ENCODE measurements at places on chromosomes 13 and 19.

- DNase-seq, result no peak
Observed at GRCh38 chr13:98173431-98174152, 3.5 kb downstream of the RNF113B start.

- DNase-seq, result no peak
Observed at GRCh38 chr13:50162001-50162400, 146.8 kb downstream of the KCNRG start.

DNA sequence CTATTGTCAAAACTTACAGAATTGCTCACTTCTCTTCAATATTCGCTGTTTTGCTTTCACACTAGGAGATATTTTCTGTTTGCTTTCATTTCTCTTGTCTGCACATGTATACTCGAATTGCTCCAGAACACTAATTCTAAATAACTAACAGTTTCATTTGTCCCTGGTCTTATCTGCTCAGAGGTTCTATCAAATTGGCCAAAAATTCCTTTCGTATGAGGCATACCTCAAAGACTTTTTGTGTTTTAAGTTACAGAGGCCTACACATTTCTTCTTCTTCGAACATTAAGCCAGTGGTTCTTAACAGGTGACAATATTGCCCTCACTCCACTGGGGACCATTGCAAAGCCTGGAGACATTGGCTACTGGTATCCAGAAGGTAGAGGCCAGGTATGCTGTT lies 1314.6 kb downstream of the EFNB2 start:
- DNase-seq, result no peak

GRCh38 chr13:95050800-95051615 lies 250.2 kb downstream of the ABCC4 start:
- no peak for DNase-seq

DNA sequence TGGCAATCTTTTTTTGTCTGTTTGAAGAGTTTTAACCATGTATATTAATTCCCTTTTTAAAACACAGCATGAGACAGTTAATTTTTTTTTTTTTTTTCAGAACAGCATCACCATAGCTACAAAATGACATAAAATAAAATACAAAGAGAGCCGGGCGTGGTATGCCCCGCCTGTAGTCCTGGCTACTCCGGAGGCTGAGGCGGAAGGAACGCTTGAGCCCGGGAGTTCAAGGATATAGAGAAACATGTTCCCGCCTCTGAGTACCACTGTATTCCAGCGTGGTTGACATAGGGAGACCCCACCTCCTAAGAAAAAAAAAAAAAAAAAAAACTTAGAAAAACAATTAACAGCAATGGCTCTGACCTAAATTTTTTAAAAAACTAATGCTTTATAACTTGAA lies 10.0 kb upstream of the INSR start:
- no peak for DNase-seq

DNA sequence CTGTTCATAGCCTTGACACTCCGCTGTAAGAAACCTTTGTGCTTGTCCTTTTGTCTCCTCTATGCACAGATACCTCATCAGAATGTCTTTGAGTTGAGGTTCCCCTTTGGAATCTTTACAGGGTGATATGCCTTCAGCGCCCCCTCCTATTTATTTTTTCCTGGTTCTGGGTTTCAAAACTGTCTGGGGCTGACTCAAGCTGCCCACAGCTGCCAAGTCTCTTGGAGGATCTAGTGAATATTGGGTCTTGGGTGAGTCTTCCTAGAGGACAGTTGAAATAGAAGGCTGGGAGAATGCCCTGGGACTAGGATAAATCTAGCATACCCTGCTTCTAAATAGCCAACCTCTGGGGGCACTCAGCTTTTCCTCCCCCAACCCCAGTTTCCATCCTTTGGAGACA lies 930 bp downstream of the ZNF136 start:
- DNase-seq, result no peak

DNA sequence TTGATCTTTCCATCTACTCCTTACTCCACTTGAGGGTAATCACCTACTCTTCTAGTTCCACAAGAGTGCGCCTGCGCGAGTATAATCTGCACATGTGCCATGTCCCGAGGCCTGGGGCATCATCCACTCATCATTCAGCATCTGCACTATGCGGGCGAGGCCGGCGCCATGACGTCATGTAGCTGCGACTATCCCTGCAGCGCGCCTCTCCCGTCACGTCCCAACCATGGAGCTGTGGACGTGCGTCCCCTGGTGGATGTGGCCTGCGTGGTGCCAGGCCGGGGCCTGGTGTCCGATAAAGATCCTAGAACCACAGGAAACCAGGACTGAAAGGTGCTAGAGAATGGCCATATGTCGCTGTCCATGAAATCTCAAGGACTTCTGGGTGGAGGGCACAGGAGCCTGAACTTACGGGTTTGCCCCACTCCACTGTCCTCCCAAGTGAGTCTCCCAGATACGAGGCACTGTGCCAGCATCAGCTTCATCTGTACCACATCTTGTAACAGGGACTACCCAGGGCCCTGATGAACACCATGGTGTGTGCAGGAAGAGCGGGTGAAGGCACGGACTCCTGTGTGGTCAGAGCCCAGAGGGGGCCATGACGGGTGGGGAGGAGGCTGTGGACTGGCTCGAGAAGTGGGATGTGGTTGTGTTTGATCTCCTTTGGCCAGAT lies 2.7 kb upstream of the KLK2 start:
- DNase-seq, result no peak

DNA sequence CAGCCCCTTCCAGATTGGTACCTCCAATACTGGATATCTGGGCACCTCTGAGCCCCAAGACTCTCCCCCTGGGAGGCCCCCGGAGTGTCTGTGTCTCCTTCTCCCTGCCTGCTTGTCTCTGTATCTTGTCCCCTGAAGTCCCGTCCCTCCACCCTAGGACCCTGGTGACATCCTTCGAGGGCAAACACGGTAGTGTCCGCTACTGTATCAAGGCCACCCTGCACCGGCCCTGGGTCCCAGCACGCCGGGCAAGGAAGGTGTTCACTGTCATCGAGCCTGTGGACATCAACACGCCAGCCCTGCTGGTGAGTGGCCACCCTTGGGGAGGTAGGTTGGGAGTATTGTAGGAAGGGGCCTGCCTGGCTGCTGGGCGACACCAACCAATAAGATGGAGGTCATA lies 844 bp downstream of the ARRDC2 start:
- no peak for DNase-seq

- no peak for DNase-seq
Observed at GRCh38 chr19:4870025-4870700, 2.7 kb upstream of the PLIN3 start.

DNA sequence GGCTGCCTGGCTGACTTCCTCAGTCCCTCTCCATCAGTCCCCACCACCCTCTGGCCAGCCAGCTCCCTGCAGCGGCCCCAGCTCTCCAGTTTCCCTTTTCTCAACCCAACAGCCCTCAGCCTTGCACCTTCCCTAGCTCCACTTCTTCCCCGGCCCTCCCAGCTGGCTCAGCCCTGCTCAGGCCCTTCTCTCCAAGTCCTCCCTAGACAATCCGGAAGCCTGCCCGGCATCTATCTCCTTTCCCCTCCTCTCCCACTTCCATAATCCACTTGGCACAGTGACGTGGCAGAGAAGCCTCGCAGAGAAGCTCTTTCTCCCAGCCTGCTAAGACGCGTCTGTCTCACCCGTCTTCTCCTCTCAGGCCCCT lies 1.1 kb downstream of the UBXN6 start:
- DNase-seq, result no peak

- no peak for DNase-seq
Observed at GRCh38 chr19:16308081-16308480, 16.5 kb upstream of the KLF2 start.

- DNase-seq, result no peak
Observed at GRCh38 chr13:73993661-73994060, 140.5 kb downstream of the KLF12 start.
